ENCODE measurements at places on chromosomes 4 and X.

DNA sequence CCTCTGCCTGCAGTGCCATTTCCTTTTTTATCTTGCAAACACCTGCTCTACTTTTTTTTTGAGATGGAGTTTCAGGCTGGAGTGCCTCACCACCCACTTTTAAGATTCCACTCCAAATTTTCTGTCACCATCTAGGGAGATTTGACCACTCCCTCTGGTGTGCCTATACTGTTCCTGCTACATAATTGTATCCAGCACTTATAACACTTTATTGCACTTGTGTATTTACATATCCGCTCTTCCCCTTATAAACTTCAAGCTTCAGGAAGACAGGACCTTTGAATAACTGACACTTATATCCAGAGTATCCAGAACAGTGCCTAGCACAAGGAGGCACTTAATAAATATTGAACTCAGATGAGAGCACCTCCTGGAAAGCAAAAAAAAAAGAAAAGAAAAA, 6.2 kb upstream of the CENPI start:
- no peak for DNase-seq

DNA sequence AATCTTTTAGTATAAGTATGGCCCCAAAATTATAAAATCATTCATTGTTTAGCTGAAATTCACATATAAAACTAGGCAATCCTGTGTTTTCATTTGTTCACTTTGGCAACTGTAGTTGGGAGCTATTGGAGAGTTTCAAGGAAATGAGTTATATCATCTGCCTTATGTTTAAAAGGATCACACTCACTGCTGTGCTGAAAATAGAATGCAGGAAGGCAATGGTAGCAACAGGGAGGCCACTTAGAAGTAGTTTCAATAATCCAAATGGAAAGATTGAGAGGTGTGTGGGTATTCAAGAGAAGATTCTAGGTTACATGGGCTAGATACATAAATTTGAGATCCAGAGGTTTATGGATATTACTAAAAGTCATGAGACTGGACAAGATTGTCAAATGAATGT, 184.9 kb downstream of the PDGFC start:
- DNase-seq = no peak

- DNase-seq = no peak
Observed at GRCh38 chrX:13386092-13386491, 66.2 kb upstream of the ATXN3L start.

- DNase-seq = no peak
Observed at GRCh38 chrX:57772637-57773036, 92.6 kb upstream of the NLRP2B start.

Data from central memory CD4-positive, alpha-beta T cell (primary cell).